Transverse colon (tissue), 4 donors: ENCODE measurements at places on chromosomes 5 and 9. TPM values are rescaled to one million over a fixed set of nuclear protein-coding genes. Genes with fewer than 3 reads are reported as not detected.

DNA sequence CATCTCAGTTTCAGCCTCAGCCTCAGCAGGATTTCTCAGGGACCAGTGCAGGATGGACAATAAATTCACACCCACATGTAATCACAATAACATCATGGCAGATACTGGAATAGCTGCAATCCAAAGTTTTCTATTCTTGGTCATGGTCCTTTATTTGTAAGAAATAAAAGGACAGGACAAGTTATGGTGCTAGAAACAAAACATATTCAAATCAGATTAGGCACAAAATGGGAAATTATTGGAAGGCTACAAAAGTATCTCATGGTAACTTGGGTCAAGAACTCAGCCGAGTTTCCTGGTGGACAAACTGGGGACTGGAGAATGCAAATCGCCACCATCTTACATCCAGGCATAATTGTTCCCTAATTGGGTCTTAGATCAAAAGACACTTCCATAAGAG, 1768.2 kb upstream of the WWC1 start:
- DNase-seq, result no peak

DNA sequence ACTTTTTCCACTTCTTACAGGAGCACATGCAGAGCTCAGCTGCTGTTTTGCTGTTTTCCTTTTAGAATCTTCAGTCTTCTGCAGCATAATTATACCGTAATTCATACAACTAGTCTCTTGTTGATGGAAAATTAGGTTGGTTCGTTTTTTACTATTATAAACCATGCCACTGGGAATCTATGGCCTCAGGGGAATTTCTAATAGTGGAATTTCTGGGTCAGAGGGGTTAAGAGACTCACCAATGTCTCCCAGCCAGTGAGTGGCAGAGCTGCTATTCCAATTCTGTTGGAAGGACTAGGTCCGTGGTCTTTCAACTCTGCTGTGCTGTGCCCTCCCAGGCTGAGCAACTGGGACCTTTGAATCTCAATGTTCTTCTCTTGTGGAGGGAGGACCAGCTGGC, 282.5 kb downstream of the ZSWIM6 start:
- no peak for DNase-seq

GRCh38 chr5:142466195-142466971, 141.6 kb upstream of the SPRY4 start:
- no peak for DNase-seq

GRCh38 chr5:138533973-138534941, 8.8 kb downstream of the ETF1 start:
- no peak for DNase-seq

- DNase-seq, result no peak
These were observed 435.1 kb upstream of the ST8SIA4 start for GRCh38 chr5:101338226-101338625.

The AFAP1L1 gene
- total RNA-seq, result 2.2 TPM
